Mammary microvascular endothelial cell (primary cell): ENCODE measurements at places on chromosomes 5 and 9. TPM values are rescaled to one million over a fixed set of nuclear protein-coding genes. Genes with fewer than 3 reads are reported as not detected.

Gene GNA14
- 2.7 and 3.4 TPM in 2 replicates for total RNA-seq

Gene TRAPPC13
- total RNA-seq = 15.2 and 15.7 TPM in 2 replicates

Gene G3BP1
- total RNA-seq = 197 and 206 TPM in 2 replicates

Gene ANKRD33B
- total RNA-seq = 5.3 and 6.9 TPM in 2 replicates

Gene SHISAL2B
- not detected in 2 replicates for total RNA-seq

Gene CMBL
- total RNA-seq = 5.9 and 6.0 TPM in 2 replicates

Gene COL15A1
- 9.6 and 10.0 TPM in 2 replicates for total RNA-seq

Gene SLC27A6
- not detected in 2 replicates for total RNA-seq

Gene FBP2
- not detected in 2 replicates for total RNA-seq

Gene SLC24A2
- not detected in 2 replicates for total RNA-seq

Gene FAM53C
- 19.3 and 23.3 TPM in 2 replicates for total RNA-seq

Gene MYOT
- not detected in 2 replicates for total RNA-seq

Gene PFN3
- total RNA-seq = not detected in 2 replicates

Gene NUTM2G
- total RNA-seq = not detected in 2 replicates

Gene TCERG1
- 36.1 and 41.7 TPM in 2 replicates for total RNA-seq

Gene SHLD3
- total RNA-seq = 3.1 TPM in 2 replicates

Gene SLC25A48
- not detected in 2 replicates for total RNA-seq

Gene CATSPER3
- 0.40 TPM in 1 of 2 replicates, not detected in the other for total RNA-seq

Gene DDX4
- total RNA-seq = not detected in 2 replicates

Gene SPINK9
- total RNA-seq = not detected in 2 replicates

Gene PCDHGA2
- 0.73 and 0.79 TPM in 2 replicates for total RNA-seq

Gene SOHLH1
- 0.34 TPM in 1 of 2 replicates, not detected in the other for total RNA-seq

Gene ARHGEF39
- total RNA-seq = 3.1 and 3.5 TPM in 2 replicates

Gene ARL14EPL
- 0.07 and 0.15 TPM in 2 replicates for total RNA-seq

Gene CDH6
- total RNA-seq = 0.05 and 0.20 TPM in 2 replicates

Gene CER1
- total RNA-seq = not detected in 2 replicates

Gene PCDHB10
- total RNA-seq = 0.53 and 0.59 TPM in 2 replicates

Gene SCGB3A2
- not detected in 2 replicates for total RNA-seq

Gene THBS4
- not detected in 2 replicates for total RNA-seq

Gene NUTM2F
- not detected in 2 replicates for total RNA-seq

Gene GRM6
- not detected in 2 replicates for total RNA-seq

Gene COL23A1
- not detected in 2 replicates for total RNA-seq

Gene NR5A1
- not detected in 2 replicates for total RNA-seq

Gene SLC6A19
- not detected in 2 replicates for total RNA-seq

Gene NTRK2
- total RNA-seq = not detected in 2 replicates

Gene BTNL3
- not detected in 2 replicates for total RNA-seq

Gene DNAH5
- 1.1 and 1.3 TPM in 2 replicates for total RNA-seq

Gene PCDHA2
- total RNA-seq = 0.10 TPM in 1 of 2 replicates, not detected in the other

Gene COL5A1
- total RNA-seq = 10.1 and 14.1 TPM in 2 replicates
